ENCODE measurements at places on chromosomes 12 and 14.

DNA sequence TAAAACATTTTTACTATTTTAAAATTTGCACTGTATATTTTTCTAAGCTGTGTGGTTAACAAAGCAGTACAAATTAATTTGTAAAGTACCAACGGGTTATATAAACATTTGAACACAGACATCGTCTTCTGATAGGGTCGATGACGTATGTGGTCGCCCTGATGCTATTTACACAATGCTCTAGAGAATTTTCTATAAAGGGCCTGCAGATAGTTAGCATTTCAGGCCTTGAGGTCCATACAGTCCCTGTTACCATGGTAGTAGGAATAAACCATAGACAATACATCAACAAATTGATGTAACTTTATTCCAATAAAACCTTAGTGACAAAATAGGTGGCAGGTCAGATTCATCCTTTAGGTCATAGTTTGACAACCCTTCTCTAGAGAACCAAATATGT is 25.7 kb upstream of the PDZRN4 start:
- no peak for DNase-seq

DNA sequence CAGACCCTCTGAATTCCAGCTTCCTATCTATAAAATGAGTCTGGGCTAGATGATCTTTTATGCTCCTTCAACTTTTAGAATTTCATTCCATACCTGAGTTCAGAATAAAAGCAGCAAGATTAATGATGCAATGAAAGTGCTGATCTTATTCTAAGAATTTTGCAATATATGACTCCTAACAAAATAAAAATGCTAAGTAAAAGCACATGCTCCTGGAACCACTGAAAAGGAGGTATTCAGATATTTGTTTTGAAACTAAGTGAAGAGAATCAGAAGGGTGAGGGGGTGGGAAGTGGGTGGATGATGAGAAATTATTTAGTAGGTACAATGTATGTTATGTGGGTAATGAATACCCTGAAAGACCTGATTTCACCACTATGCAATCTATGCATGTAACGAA is 216.6 kb downstream of the PTPRO start:
- DNase-seq, result no peak

DNA sequence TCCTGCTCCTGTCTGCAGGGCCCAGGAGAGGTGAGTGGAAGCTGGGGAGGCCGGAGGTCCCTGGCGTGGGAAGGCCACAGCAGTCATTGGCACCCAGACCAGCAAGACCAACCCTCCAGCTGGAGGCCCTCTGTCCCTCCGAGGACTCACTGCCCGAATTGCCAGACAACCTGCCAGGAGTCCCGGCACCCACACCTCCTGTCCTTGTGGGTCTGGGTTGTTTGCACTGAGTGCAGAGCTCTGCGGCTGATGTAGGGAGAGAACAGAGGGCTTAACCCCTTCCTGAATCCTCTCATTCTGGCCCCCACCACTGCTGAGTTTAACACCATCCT is 204.9 kb downstream of the KIF26A start:
- no peak for DNase-seq

DNA sequence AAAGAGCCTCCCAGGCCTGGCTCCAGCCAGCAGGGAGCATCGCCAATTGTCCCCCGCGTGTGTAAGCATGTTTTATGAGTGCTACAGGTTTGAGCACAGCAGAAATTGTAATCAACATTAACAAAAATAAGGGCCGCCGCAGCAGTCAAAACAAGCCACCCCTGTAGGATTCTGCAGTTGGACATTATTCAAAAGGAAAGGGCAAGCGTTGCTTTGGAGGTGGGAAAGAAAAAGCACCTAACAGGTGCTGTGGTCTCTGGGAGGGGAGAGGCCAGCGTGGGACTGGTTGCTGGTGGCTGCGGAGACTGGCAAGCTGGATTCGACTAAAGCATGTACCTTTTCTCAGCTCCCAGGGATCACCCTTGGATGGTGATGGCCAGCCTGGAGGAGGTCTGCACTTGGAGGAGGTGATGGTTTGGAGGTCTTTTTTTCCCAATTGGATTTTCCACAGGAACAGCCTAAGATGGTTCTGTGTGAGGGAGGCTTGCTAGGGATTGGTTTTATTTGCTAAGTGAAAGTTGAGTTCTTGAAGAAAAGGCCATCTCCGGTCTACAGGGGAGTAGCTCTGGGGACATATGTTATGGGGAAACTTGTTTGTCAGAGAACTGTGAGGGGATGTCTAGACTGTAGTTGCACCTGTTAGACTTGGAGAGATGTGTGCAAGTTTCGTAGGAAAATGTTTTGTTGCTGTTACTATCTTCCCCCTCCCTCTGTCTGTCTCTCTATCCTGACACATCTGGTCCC is 2.0 kb downstream of the DYRK2 start:
- no peak for DNase-seq

DNA sequence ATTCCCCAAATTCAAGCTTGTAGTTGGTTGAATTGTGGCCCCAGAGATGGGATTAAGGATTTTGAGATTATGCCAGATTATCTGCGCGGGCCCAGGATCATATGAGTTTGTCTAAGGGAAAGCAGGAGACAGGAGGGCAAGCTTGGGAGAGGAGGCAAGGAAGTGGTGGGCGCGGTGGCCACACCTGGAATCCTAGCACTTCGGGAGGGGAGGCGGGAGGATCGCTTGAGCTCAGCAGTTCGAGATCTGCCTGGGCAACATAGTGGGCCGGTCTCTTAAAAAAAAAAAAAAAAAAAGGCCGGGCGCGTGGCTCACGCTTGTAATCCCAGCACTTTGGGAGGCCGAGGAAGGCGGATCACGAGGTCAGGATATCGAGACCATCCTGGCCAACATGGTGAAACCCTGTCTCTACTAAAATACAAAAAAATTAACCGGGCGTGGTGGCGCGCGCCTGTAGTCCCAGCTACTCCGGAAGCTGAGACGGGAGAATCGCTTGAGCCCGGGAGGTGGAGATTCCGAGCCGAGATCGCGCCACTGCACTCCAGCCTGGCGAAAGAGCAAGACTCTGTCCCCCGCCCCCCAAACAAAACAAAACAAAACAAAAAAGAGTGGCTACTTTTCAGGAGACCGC is 881 bp upstream of the PUS1 start:
- no peak for DNase-seq

GRCh38 chr14:85057221-85057620 is 472.7 kb upstream of the FLRT2 start:
- DNase-seq, result no peak

- no peak for DNase-seq
These were observed 25.6 kb downstream of the SLC38A4 start for GRCh38 chr12:46800160-46800559.

Data from stimulated activated CD8-positive, alpha-beta memory T cell treated with anti-CD3 and anti-CD28 coated beads, Interleukin-2, amount 100 ng/mL, for 1 hour (primary cell).